Astrocyte (in vitro differentiated cells and primary cell): ENCODE measurements at places on chromosomes 5 and 9.

- no peaks in the 10 kb centered on the region for H3K27me3 ChIP-seq
- no peaks in the 10 kb centered on the region for H3K4me1 ChIP-seq
- DNase-seq: no peak
- no peak overlapping the region for H3K27ac ChIP-seq
- no peak overlapping the region for H3K4me3 ChIP-seq
- no peaks in the 10 kb centered on the region for H3K36me3 ChIP-seq
These were observed 484.6 kb downstream of the SLCO4C1 start for GRCh38 chr5:101811466-101811865.

- no peak for DNase-seq
- no peak overlapping the region for H3K27ac ChIP-seq
- no peaks in the 10 kb centered on the region for H3K4me1 ChIP-seq
These were observed 22.2 kb upstream of the MVB12B start for GRCh38 chr9:126304207-126304970.

DNA sequence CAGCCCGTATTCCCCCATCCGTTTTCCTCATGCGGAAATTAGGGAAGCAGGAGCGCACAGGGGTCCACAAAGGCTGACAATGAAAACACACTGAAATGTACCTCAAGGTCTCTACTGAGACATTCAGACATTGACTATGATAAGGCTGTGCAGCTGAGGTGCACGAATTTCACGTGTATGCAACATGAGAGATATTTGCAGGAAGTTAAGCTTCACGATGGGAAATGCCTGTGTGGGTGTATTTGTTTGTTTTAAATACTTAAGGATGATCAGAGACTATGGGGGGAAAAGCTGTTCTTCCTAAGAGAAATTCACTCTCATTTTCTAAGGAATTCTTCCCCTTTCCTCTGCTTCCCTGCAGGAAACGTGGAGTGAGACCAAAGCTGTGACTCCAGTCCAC is 2.6 kb upstream of the SPATA31E1 start:
- peak; percentile 39 for DNase-seq
- peaks cover 4% of the 10 kb centered on the region for H3K4me1 ChIP-seq
- no peak overlapping the region for H3K27ac ChIP-seq
- no peaks in the 10 kb centered on the region for H3K27me3 ChIP-seq
- H3K36me3 ChIP-seq: no peaks in the 10 kb centered on the region

GRCh38 chr9:109328978-109329637 is 8.2 kb upstream of the EPB41L4B start:
- peaks cover 10% of the 10 kb centered on the region for H3K4me1 ChIP-seq
- H3K27ac ChIP-seq: no peak overlapping the region
- no peak overlapping the region for H3K4me3 ChIP-seq
- H3K27me3 ChIP-seq: peaks cover 6% of the 10 kb centered on the region
- DNase-seq: peak; percentile 78

DNA sequence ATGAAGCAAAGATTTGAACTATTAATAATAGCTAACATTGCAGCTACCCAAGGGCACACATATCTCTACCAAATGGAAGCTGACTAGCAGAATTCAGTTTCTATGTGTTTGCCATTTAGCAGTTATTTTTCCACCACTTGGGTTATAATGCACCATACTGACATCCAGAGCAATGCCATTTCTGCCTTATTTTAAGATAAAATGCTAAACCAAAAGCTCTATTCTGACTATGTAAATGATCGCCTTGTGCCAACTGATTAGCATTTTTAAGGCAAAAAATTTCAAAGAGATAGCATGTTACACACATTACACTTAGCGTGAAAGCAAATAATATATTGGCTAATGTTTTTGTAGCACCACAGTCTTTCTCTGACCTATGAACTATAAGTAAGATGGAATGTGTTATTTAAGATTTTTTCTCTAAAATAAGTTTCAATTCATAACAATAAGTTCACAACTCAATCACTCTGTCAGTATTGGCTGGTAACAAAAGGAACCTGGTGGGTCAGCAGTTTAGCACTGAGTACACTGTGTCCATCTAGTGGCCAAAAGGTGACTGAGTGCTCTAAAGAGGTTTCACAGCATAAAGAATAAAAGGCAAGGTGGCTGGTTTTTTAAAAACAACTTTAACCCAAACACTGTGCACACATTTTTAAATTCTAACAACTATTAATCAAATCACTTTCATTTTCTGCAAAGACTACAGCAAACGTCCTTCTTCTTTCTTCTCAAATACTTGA is 443.5 kb downstream of the PDE4D start:
- H3K27ac ChIP-seq: no peak overlapping the region
- no peaks in the 10 kb centered on the region for H3K27me3 ChIP-seq
- H3K36me3 ChIP-seq: no peaks in the 10 kb centered on the region
- H3K4me1 ChIP-seq: no peaks in the 10 kb centered on the region
- DNase-seq: no peak
- H3K4me3 ChIP-seq: no peak overlapping the region

- no peaks in the 10 kb centered on the region for H3K36me3 ChIP-seq
- no peak overlapping the region for H3K4me3 ChIP-seq
- H3K27ac ChIP-seq: no peak overlapping the region
- peaks cover 16% of the 10 kb centered on the region for H3K27me3 ChIP-seq
These were observed 3.2 kb upstream of the MAP3K1 start for GRCh38 chr5:56812110-56812509.

DNA sequence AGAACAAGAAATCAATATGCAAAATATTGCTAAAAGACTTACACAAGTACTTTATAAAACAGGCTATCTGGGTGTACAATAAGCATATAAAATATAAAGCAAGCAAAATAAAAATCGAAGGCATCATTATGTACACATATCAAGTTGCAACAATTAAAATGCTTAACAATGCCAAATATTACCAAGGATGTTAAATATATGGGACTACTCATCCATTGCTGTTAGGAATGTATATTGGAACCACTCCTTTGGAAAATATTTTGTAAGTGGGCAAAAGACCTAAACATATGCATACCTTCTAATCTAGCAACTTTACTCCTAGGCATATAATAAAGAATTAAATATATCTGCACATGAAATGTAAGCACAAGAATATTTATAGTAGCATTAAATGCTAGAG is 632.6 kb upstream of the COX7C start:
- H3K27me3 ChIP-seq: no peaks in the 10 kb centered on the region
- H3K36me3 ChIP-seq: no peaks in the 10 kb centered on the region
- no peak overlapping the region for H3K27ac ChIP-seq
- DNase-seq: no peak

DNA sequence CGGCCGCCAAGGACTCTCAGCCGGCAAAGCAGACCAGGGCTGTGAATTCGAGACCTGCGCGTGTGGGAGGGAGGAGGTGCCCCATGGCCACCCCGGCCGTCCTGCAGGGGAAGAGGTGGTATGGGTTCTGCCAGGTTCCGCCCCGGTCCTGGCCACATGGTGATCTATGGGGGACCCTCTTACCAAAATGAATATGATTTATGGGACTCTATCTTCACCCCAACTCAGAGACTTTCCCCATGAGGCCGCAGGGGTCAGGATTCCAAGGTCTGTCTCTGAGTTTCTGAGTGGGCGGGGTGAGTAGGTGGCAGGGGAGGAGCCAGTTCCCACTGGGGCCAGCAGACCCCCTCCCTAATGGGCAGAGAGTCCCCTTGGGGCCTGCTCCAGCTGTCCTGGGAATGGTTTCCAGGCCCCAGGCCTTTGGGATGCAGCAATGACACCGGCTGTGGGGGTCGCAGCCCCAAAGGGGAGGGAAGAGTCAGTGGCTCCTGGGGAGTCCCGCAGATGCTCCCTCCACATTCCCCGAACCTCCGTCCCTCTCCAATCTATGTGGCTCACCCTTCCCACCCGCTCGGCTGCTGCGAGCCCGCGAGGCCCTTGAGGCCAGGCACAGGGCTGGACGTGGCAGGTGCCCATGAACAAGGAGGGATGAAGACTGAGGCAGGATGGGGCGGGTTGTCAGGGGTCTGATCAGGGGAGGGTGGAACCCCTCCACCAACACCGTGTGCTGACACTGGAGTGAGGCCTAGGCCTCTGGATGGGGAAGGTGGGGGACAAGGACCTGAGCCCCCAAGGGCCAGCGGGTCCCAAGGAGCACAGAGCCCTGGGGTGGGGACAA is 20.1 kb upstream of the NOTCH1 start:
- no peak overlapping the region for H3K4me3 ChIP-seq
- no peaks in the 10 kb centered on the region for H3K36me3 ChIP-seq
- no peaks in the 10 kb centered on the region for H3K27me3 ChIP-seq
- peaks cover 34% of the 10 kb centered on the region for H3K4me1 ChIP-seq
- no peak overlapping the region for H3K27ac ChIP-seq

DNA sequence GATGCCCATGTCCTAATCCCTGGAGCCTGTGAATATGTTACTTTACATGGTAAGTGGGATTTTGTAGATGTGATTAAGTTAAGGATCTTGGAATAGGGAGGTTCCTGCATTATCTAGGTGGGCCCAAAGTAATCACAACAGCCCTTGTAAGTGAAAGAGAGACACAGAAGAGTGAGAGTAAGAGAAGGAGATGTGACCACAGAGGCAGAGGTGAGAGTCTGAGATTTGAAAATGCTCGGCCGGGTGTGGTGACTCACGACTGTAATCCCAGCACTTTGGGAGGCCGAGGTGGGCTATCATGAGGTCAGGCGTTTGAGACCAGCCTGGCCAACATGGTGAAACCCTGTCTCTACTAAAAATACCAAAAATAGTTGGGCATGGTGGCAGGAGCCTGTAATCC is 2.6 kb upstream of the HINT1 start:
- peaks cover 11% of the 10 kb centered on the region for H3K4me1 ChIP-seq
- H3K36me3 ChIP-seq: no peaks in the 10 kb centered on the region

DNA sequence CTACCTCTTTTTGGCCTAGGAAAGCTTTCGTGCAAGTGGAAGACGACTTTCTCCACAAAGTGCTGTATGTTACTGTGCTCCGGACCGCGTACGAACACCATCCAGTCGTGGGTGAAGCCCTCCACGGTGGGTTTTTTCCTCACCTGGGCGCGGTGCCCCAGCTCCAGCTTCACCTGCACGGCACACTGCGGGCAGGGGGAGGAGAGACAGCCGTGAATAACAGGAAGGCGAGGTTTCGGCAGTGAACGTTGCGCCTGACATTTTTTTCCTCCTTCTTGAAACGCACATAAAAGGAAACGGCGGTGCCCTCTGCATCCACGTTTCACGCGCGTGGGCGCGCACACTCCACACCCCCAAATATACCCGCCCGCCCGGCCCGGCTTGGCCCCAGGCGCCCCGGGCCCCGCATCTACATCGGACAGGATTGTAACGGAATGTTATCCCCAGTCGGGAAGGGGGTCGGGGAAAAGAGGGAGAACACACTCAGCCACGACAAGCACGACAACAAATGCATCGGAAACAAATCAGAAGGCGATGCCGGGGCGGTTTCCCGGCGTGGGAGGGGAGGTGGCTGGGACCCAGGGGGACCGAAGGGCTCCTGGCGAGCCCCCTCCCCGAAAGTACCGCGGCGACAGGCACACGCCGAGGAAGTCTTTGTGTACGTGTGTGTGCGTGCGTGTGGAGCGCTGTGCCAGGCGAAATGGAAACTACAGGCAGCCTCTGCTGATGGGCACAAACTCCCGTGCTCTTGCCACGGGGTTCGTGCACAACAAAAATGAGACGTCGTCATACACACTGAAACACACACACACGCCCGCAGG is 1.4 kb downstream of the MLLT3 start:
- H3K27me3 ChIP-seq: no peaks in the 10 kb centered on the region
- peak overlapping the region; percentile 67 for H3K27ac ChIP-seq
- H3K4me1 ChIP-seq: peaks cover 20% of the 10 kb centered on the region
- peak; percentile 39 for DNase-seq

- no peaks in the 10 kb centered on the region for H3K27me3 ChIP-seq
- no peaks in the 10 kb centered on the region for H3K36me3 ChIP-seq
- no peaks in the 10 kb centered on the region for H3K4me1 ChIP-seq
- DNase-seq: peak; percentile 10
- peak overlapping the region; percentile 76 for H3K4me3 ChIP-seq
- H3K27ac ChIP-seq: peak overlapping the region; percentile 98
These were observed 612 bp upstream of the ATG10 start for GRCh38 chr5:81971111-81971711.

- no peak overlapping the region for H3K4me3 ChIP-seq
- H3K27ac ChIP-seq: no peak overlapping the region
- no peaks in the 10 kb centered on the region for H3K4me1 ChIP-seq
- peaks cover 8% of the 10 kb centered on the region for H3K27me3 ChIP-seq
- H3K36me3 ChIP-seq: no peaks in the 10 kb centered on the region
- DNase-seq: no peak
These were observed 20.6 kb upstream of the SLC9A3 start for GRCh38 chr5:544675-545355.

GRCh38 chr5:54673523-54674225 is 156.1 kb downstream of the SNX18 start:
- DNase-seq: no peak
- H3K27ac ChIP-seq: no peak overlapping the region
- no peaks in the 10 kb centered on the region for H3K36me3 ChIP-seq
- peaks cover 12% of the 10 kb centered on the region for H3K4me1 ChIP-seq

DNA sequence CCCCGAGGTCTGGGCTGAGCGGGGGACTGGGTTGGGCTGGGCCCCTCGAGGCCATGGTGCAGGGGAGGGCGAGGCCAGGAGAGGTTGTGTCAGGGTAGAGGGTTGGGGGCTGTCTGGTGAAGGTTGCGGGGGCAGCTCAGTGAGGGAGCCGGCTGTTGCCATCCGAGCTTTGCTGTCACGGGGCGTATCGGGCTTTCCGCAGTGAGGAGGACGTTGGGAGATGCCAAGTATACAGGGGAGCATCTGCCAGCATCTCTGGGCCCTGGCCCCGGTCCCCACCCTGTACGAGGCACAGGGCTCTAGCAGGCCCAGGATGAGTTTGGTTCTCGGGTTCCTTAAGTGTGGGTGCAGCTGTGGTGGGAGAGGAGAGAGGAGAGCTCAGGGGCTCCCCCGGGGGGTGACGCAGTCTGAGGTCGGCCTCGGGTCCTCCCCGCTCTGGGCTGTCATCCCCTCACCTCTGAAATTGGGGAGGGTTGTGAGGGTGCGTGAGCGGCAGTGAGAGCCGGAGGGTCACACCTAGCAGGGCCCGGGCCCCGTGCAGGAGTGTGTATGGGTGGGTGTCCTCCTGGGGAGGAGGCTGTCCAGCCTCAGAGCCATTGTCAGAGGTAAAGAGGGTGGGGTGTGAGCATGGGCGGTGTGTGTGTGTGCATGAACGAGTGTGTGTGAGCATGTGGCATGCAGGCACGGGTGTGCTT is 87.3 kb downstream of the COL5A1 start:
- DNase-seq: no peak
- no peak overlapping the region for H3K27ac ChIP-seq
- H3K4me3 ChIP-seq: no peak overlapping the region

GRCh38 chr5:143055596-143056338 is 285.6 kb downstream of the ARHGAP26 start:
- H3K4me1 ChIP-seq: peaks cover 32% of the 10 kb centered on the region
- peak overlapping the region; percentile 33 for H3K27ac ChIP-seq
- peak; percentile 56 for DNase-seq
- H3K4me3 ChIP-seq: no peak overlapping the region
- no peaks in the 10 kb centered on the region for H3K36me3 ChIP-seq

DNA sequence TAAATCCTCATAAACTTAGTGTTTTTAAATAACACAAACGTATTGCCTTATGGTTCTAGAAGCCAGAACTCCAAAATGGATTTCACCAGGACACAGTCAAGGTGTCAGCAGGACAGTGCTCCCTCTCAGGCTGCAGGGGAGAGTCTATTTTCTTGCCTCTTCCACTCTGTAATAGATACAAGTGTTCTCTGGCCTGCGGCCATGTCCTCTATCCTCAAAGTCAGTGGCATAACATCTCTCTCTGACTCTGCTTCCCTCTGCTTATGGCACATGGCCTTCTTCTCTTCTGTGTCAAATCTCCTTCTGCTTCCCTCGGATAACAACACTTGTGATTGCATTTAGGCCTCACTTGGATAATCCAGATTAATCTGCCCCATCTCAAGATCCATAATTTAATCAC is 129.4 kb upstream of the OR13F1 start:
- DNase-seq: no peak
- no peaks in the 10 kb centered on the region for H3K4me1 ChIP-seq
- no peak overlapping the region for H3K27ac ChIP-seq
- no peaks in the 10 kb centered on the region for H3K36me3 ChIP-seq
- H3K4me3 ChIP-seq: no peak overlapping the region
- no peaks in the 10 kb centered on the region for H3K27me3 ChIP-seq
